ENCODE measurements at places on chromosomes 6 and 20.
A peak's percentile ranks its signal among the peaks of the same experiment; 100 is the strongest.

GRCh38 chr6:4055420-4056041 is 23.4 kb downstream of the FAM217A start:
- H3K27me3 ChIP-seq: no peaks in the 10 kb centered on the region
- DNase-seq: no peak
- peaks cover 58% of the 10 kb centered on the region for H3K36me3 ChIP-seq
- no peak overlapping the region for H3K4me3 ChIP-seq
- H3K4me1 ChIP-seq: no peaks in the 10 kb centered on the region

DNA sequence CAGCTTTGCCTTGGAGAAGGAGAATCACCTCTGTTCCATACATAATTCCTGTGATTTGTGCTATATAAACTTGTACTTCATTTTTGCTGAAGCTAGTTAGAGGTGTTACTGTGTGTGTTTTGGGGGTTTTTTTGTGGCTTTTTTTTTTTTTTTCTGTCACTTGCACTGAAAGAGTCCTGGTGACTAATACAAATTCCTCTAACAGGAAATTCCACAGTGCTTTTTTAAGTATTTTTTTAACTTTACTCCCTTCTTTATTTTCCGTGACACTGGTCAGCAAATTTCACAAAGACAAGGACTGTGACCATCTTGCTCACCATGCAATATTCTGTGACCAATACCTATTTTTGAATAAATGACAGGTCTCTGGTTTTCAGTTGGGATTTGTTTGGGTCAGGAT is 110.5 kb downstream of the ISM1 start:
- no peak for DNase-seq
- H3K27me3 ChIP-seq: no peaks in the 10 kb centered on the region
- H3K4me3 ChIP-seq: no peak overlapping the region
- H3K27ac ChIP-seq: no peak overlapping the region
- no peaks in the 10 kb centered on the region for H3K36me3 ChIP-seq

DNA sequence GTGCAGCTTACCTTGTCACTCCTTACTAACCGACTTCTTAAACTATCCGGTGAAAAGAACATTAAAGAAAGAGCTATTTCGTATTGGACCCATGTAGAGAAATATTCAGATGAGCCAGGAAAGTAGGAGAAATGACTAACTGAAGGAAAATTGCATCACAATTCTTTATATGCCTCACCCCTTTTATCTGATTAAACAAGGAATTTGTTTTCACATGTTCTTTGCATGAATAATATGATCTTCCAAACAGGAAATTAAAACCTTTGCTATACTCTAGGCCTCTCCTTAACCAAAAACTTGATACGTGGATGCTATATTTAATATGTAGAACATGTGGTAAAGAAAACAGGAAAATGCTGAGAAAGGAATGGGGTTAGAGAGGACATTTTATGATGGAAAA is 41.9 kb upstream of the LRRC1 start:
- no peak for DNase-seq
- no peaks in the 10 kb centered on the region for H3K27me3 ChIP-seq
- no peak overlapping the region for H3K27ac ChIP-seq
- H3K4me1 ChIP-seq: no peaks in the 10 kb centered on the region
- H3K36me3 ChIP-seq: no peaks in the 10 kb centered on the region

- H3K4me3 ChIP-seq: no peak overlapping the region
- H3K4me1 ChIP-seq: peaks cover 11% of the 10 kb centered on the region
- no peak overlapping the region for H3K27ac ChIP-seq
- no peak for DNase-seq
These were observed 919.6 kb downstream of the KIF16B start for GRCh38 chr20:15653396-15654207.

- H3K36me3 ChIP-seq: no peaks in the 10 kb centered on the region
- H3K4me1 ChIP-seq: peaks cover 16% of the 10 kb centered on the region
These were observed 12.5 kb downstream of the ITPR3 start for GRCh38 chr6:33633462-33634158.

GRCh38 chr20:56634307-56634706 is 5.2 kb downstream of the TFAP2C start:
- H3K27me3 ChIP-seq: peaks cover 41% of the 10 kb centered on the region
- no peak overlapping the region for H3K27ac ChIP-seq

DNA sequence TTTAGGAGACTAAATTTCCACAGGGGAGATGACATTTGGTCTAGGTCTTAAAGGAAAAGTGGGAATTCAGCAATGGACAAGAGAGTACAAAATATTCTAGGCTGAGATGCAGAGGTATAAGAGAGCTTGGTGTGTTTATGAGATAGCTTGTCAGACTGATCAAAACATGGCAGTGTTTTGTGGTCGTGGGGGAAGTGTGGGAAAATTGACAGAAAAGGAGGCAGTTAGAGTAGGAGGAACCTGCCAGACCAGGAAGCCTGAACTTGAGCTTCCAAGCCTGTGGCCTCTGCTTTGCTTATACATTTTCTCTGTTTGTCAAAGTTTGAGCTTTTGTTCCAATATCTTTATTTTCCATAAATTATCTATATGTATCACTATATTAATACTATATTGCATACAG is 69.5 kb upstream of the MAP3K7 start:
- DNase-seq: no peak
- H3K36me3 ChIP-seq: no peaks in the 10 kb centered on the region
- H3K27me3 ChIP-seq: no peaks in the 10 kb centered on the region
- H3K27ac ChIP-seq: no peak overlapping the region
- H3K4me3 ChIP-seq: no peak overlapping the region

GRCh38 chr6:169725125-169726048 is 1.1 kb upstream of the PHF10 start:
- peaks cover 31% of the 10 kb centered on the region for H3K4me1 ChIP-seq
- peak overlapping the region; percentile 98 for H3K27ac ChIP-seq
- H3K27me3 ChIP-seq: no peaks in the 10 kb centered on the region
- no peaks in the 10 kb centered on the region for H3K36me3 ChIP-seq

GRCh38 chr6:109253366-109253765 is 128.9 kb downstream of the CD164 start:
- no peak overlapping the region for H3K27ac ChIP-seq
- H3K4me1 ChIP-seq: no peaks in the 10 kb centered on the region
- no peaks in the 10 kb centered on the region for H3K27me3 ChIP-seq
- H3K36me3 ChIP-seq: no peaks in the 10 kb centered on the region

GRCh38 chr6:125798734-125799508 is 8.2 kb downstream of the NCOA7 start:
- DNase-seq: no peak
- H3K4me1 ChIP-seq: no peaks in the 10 kb centered on the region
- H3K4me3 ChIP-seq: no peak overlapping the region
- H3K36me3 ChIP-seq: no peaks in the 10 kb centered on the region
- H3K27me3 ChIP-seq: no peaks in the 10 kb centered on the region

DNA sequence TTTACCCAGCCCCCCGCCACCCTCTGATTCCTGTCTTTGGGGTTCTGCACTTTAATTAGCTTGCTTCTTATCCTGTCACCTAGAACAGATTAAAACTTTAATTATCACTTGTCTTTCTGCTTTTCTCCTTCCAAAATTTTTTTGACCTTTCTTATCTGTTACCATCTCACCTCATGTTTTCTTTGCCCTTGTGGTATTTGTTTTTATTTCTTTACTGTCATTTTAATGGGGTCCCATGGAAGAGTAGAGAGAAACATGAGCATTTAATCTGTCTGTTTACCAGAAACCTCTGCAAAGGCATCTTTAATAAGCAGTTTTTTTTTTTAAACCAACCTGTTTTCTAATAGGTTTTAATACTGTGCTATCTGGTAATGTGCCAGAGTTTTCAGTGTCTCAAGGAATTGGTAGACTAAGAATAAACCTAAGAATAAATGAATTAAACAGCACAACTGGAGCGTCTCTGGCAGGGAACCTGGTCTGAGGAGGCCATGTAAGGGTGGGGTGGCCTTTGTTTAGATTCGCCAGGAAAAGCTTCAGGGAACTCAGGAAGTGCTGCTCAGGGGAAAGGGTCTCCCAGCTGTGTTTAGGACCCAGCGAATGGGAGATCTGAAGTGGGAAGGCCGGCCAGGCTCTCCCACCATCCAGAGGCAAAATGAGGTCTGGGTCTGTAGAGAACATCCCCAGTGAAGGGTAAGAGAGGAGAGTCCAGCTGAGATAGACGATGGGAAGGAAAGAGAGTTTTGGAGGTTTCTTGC is 69.8 kb downstream of the ARID1B start:
- H3K27ac ChIP-seq: no peak overlapping the region
- H3K4me3 ChIP-seq: no peak overlapping the region
- no peaks in the 10 kb centered on the region for H3K27me3 ChIP-seq
- no peaks in the 10 kb centered on the region for H3K36me3 ChIP-seq
- peaks cover 38% of the 10 kb centered on the region for H3K4me1 ChIP-seq
- DNase-seq: no peak

DNA sequence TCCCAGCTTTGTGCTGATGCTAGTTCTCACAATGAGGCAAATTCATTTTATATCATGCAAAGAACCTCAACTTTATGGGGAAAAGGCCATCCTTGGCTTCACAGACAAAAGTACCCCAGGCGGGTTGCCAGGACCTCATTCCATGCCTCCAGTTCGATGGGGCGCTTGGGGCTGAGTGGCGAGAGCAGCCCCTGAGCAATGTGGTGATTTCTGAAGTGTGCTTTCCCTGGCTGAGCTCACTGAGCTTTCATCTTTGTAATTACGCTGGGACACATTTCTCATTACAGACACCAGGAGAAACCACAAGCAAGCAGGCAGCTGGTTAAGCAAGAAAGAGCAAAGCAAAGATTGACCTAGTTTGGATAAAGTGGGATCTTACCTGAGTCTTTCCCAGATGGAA is 301.5 kb upstream of the CDH4 start:
- no peaks in the 10 kb centered on the region for H3K4me1 ChIP-seq
- H3K27me3 ChIP-seq: peaks cover 9% of the 10 kb centered on the region
- no peak overlapping the region for H3K27ac ChIP-seq
- no peak overlapping the region for H3K4me3 ChIP-seq
- no peaks in the 10 kb centered on the region for H3K36me3 ChIP-seq
- DNase-seq: no peak

GRCh38 chr6:51029561-51029960 is 210.9 kb downstream of the TFAP2B start:
- H3K27me3 ChIP-seq: no peaks in the 10 kb centered on the region
- no peaks in the 10 kb centered on the region for H3K4me1 ChIP-seq
- no peak overlapping the region for H3K27ac ChIP-seq

- DNase-seq: no peak
- no peaks in the 10 kb centered on the region for H3K27me3 ChIP-seq
- peaks cover 13% of the 10 kb centered on the region for H3K4me1 ChIP-seq
- no peak overlapping the region for H3K4me3 ChIP-seq
- H3K36me3 ChIP-seq: no peaks in the 10 kb centered on the region
These were observed 251.2 kb downstream of the TBC1D7 start for GRCh38 chr6:13077117-13077516.

DNA sequence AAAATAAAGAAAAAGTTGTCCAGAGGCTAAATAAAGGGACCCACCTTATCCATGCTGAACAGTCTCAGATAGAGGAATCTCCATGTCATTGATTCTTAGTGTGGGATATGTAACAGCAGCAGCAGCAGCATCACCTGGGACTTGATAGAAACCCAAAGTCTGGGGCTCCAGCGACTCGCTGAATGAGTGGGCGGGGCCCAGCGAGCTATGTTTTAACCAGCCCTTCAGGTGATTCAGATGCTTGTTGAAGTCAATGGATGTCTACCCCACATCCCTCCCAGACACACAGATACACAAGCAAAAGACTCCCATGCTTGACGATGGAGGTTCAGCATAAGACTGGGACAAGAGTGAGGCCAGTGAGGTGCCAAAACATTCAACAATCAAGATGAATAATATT is 298.6 kb downstream of the UBE3D start:
- DNase-seq: no peak
- no peak overlapping the region for H3K4me3 ChIP-seq
- H3K4me1 ChIP-seq: peaks cover 18% of the 10 kb centered on the region

Data from neural progenitor cell (in vitro differentiated cells).